ENCODE measurements at places on chromosomes 3 and 15.

DNA sequence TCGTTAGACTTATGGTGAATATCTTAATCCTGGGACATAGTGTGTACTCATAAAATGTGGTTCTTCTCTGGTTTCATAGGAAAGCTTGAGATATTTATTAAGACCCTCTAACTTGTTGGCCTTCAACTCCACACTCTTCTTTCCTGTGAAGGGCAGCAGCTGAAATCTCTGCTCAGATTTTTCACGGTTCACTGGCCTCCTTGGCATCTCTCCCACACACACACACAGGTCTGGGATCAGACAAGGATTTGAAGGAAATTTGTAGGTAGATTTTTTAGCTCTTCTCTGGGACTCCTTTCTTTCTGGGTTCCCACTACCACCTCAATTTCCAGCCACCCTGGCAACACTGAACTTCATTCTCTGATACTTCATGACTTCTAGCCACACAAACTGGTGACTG is 70.2 kb downstream of the MYRIP start:
- DNase-seq = no peak

DNA sequence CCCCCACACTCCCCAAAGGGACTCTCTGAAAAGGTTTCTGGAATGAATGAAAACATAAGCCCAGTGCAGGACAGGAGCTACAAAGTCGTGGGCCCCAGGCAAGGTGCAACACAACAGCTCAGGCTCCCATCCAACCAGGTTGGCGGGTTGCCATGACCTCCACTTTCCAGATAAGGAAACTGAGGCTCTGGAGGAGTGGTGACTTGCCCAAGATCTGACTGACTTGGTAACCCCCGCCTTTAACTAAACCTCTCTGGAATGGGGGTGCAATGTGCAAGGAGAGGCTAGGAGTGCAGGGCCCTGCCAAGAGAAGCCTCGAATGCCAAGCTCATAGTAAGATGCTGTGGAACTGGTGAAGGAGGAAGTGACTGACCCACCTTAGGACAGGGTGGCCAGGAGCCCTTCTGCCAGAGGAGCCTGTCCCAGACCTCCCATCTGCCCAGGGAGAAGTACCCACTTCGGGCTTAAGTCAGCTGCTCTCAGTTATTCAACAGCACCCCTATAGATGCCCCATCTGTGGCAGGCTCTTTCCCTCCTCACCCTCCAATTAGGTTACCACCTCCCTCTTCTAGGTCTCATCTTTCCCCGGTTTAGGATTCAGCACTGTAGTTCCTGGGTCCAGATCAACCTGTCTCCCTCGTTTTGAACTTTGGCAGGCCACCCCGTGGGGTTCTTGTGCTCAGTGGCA is 553 bp upstream of the TNNC1 start:
- DNase-seq = no peak

- DNase-seq = no peak
Observed at GRCh38 chr15:99486371-99487336, 79.1 kb upstream of the MEF2A start.

GRCh38 chr3:178392511-178392926 is 143.7 kb upstream of the KCNMB2 start:
- DNase-seq = peak; percentile 41

DNA sequence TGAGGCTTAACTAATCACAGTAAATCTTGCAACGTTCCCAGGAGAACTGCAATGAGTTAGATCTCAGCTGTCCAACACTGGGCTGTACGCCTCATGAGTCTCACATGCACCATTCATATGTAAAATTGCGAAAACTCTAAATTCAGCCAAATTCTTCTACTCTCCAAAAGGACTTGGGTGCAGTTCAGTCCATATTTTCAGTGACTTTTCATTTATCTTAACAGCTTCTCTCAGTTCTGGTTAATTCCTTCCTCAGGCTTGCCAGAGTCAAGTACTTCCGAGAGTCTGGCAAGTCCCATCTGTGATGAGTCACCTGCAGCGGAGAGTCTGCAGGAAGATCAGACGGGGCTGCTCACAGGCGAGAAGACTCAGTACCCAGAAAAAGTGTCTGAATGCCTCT is 11.5 kb downstream of the CCDC80 start:
- peak; percentile 81 for DNase-seq

GRCh38 chr3:50365080-50365841 is 5.9 kb upstream of the TMEM115 start:
- peak; percentile 39 for DNase-seq

DNA sequence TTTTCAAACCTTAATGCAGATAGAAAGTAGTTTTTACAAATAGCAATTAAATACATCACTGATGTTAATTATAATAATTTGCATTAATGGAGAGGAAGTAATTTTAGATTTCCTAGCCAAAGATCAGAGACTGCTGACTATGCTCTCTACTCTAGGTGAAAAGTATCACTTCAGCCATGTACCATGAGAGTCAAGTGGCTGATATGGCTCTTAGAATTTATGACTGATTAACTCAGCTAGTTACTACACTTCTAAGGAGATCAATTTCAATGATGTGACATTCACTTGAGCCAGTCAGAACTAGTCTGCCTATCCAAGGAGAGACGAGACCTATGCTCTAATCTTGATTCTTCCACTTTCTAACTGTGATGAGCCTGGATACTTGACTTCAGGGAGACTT is 405.7 kb upstream of the RORA start:
- DNase-seq = no peak

DNA sequence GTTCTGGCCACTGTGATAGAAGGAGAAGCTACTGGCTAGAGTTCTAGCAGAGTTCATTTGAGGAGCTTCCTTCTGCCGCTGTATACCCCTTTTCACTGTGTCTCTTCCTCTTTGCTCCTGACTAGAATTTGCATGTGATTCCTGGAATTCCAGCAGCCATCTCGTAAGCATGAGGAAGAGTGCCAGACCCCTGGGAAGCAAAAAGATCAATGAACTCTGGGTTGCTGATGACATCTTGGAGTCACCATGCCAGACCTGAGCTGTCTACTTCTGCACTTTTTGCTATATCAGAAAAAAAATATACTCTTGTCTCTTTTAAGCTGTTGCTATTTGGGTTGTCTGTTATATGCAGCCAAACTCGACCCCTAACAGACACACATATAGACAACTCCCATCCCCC is 3.7 kb upstream of the ADAMTS17 start:
- DNase-seq = no peak

GRCh38 chr3:8266730-8267131 is 234.9 kb upstream of the LMCD1 start:
- no peak for DNase-seq

DNA sequence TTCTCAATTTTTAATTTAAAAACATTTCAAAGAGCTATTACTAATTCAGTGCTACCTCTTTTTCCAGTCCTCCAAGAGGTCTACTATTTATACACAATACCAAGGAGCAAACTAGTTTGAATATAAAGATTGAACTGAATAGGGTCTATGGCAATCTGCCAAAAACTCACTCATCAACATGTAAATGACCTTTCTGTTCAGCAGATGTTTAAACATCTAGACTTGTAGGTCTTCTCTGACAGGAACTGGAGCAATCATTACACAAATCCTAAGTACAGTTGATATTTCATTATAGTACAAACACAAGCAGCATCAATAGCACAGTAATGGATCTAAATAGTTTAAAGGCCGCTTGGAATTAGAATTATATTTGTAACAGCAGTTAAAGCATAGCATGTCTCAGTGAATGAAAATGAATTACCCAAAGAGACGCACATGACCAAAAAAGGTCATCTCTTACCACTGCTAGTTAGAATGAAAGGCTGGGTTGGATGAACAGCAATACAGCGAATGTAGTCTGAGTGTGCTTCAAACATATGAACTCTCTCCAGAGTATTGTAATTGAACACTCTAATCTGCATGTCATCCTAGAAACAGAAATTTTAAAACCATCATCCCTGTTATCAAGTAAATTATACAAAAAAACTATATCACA is 10.7 kb downstream of the COPB2 start:
- DNase-seq = no peak

Data from brain microvascular endothelial cell (primary cell).